Esophagus mucosa (tissue), 1 donor: ENCODE measurements at places on chromosomes 4 and X.

GRCh38 chr4:10140866-10141759 is 24.5 kb upstream of the WDR1 start:
- no peak for ATAC-seq

GRCh38 chr4:13765539-13765938 is 138.0 kb upstream of the BOD1L1 start:
- ATAC-seq, result no peak

GRCh38 chr4:91092398-91092980 is 965.3 kb downstream of the CCSER1 start:
- ATAC-seq, result peak; percentile 69

- no peak for ATAC-seq
These were observed 252.0 kb upstream of the PPARGC1A start for GRCh38 chr4:24141836-24142235.

DNA sequence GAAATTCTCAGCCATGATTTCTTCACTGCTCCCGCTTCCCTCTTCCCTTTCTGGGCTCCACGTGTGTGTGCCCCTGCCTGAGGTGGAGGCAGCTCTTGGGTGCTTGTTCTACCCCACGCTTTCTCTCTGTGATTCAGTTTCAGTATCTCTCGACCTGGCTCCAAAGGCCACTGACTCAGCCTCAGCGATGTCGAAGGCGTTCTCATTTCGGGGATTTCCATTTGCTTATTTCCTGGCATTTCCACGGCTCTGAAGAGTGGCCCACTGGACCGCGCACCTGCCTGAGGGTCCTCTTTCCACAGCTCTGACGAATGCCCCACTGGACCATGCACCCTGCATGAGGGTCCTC is 52.4 kb downstream of the GAK start:
- no peak for ATAC-seq

- ATAC-seq, result no peak
These were observed 58.5 kb upstream of the PRDM8 start for GRCh38 chr4:80138551-80139538.

DNA sequence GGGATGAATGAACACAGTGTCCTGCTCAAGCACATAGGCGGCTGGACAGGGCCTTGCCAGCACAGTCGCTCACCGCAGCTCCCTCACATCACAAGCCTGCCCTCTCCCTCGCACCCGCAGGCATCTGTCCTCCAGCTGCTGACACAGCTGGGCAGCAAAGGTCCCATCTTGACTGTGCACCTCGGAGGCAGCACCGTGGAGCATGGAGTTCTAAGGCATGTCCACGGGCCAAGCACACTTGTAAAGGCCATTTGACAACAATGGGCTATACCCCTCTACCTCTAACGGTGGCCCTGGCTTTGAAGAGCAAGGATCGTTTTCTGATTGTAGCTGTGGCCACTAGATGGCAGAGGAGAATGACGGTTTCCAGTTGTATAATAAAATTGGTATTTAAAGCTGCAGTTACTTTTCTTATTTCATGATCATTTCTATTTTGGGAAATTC is 53.8 kb downstream of the APLN start:
- no peak for ATAC-seq

- ATAC-seq, result no peak
These were observed 160.0 kb downstream of the SPCS3 start for GRCh38 chr4:176479767-176480166.

GRCh38 chrX:134650701-134651100 is 7.6 kb downstream of the PLAC1 start:
- ATAC-seq, result no peak

- no peak for ATAC-seq
These were observed 59.3 kb upstream of the SH3RF1 start for GRCh38 chr4:169330095-169330494.

DNA sequence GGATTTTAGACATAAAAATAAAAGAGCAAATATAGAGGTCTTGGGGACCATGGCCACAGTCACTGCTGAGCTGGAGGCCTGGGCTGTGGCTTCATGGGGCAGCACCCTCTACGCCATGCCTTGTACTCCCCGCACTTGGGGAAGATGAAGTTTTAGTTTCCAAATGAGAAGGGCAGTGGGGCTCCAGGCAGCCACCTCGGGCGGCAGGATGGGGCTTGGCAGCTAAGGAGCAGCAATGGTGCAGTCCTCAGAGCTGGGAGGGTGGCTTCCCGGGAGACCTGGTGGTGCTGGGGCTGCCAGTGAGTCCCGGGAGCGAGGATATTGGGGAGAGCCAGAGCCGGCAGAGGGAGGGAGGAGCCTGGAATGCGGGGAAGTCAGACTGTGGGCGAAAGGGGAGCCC is 2.4 kb downstream of the CXCR3 start:
- no peak for ATAC-seq

DNA sequence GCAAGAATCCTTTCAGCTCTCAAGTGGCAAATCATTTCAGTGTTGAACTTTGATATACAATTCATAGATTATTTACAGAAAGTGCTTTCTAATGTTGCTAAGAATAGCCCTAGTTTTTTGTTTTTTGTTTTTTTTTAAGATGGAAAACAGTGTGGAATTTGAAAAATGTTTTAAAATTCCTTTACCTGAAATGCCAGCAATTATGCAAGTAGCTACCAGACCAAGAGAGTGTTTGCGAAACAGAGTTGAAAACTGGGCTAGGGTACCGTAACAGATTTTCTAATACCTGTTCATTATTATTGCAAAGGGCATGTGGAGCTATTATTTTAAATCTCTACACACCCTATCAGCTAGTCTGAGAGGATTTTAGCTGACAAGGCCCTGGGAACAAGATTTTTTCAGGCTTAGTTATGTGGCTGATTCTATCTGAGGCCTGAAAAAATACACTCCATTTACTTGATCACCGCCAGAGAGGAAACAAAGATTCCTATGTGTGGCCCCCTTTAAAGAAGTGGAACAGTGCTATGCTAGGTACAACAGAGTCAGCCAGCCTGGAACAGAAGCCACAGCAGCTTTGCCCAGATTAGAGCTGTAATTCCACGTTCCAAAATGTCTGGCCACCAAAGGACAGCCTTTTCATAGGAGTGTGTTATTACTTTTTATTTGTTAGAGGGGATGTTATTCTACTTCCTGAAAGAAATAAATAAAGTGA is 46.9 kb upstream of the SLC39A8 start:
- no peak for ATAC-seq

GRCh38 chr4:159451006-159451405 is 348.1 kb downstream of the RAPGEF2 start:
- ATAC-seq, result no peak

- no peak for ATAC-seq
These were observed 8.0 kb upstream of the HNRNPD start for GRCh38 chr4:82381661-82382296.

- no peak for ATAC-seq
These were observed 66.0 kb downstream of the TRMT44 start for GRCh38 chr4:8506373-8507195.

DNA sequence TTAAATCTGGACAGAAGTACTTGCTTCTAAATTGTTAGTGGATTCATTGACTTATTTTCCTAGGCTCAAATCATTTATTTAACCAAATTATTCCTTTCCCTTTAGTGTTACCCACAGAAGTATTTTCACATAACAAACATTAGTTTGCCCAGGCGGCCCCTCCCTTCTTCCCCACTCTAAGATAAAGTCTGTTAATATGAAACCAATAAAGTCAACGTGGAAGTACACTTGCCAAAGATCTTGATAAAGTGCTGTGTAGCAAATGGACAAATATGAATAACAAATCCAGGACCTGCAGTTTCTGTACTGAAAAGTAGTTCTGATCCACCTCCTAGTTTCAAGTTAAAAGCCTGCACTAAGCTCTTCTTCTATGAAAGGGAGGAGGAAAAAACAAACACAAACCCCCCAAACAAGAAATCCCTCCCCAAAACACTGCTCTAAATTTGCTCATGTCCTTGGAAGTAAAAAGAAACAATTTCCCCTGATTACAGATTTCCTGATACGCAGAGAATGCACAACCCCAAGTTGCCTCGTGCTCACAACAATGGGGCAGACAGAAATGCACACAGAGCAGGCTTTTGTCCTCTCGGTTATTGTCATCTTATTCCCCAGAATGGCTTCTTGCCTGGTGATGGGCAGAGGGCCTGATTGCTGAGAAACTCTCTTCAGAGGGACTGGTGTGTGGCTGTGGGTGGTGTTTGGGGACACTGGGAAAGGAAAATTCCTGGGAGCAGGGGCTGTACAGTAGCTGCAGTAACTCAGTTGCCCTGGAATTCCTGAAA is 23.2 kb downstream of the TMSB4X start:
- ATAC-seq, result no peak
